Eye (tissue), 1 donor: ENCODE measurements at places on chromosomes 2 and 18.
A peak's percentile ranks its signal among the peaks of the same experiment; 100 is the strongest.

DNA sequence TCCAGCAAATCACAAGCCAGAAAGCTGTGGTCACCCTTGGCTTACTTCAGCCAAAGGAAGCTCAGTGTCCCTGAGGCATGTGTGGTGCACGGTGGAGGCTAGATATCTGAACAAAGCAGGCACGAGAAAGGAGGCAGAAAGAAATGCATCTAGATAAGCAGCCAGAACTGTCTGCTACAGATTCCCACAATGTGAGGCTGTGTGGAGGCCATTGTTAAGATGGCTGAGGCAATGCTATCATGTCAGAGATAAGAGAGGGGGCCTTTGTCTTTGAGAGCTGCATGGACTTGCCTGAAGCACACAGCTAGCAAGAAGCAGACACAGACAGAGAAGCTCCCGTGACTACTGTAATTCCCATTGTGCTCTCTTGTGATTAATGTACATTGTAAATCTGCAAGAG, 110.5 kb upstream of the LYPD6 start:
- no peak for DNase-seq

GRCh38 chr2:48508461-48509124, 21.4 kb upstream of the STON1 start:
- DNase-seq = peak; percentile 69

GRCh38 chr2:9244985-9245544, 38.5 kb downstream of the ASAP2 start:
- no peak for DNase-seq

DNA sequence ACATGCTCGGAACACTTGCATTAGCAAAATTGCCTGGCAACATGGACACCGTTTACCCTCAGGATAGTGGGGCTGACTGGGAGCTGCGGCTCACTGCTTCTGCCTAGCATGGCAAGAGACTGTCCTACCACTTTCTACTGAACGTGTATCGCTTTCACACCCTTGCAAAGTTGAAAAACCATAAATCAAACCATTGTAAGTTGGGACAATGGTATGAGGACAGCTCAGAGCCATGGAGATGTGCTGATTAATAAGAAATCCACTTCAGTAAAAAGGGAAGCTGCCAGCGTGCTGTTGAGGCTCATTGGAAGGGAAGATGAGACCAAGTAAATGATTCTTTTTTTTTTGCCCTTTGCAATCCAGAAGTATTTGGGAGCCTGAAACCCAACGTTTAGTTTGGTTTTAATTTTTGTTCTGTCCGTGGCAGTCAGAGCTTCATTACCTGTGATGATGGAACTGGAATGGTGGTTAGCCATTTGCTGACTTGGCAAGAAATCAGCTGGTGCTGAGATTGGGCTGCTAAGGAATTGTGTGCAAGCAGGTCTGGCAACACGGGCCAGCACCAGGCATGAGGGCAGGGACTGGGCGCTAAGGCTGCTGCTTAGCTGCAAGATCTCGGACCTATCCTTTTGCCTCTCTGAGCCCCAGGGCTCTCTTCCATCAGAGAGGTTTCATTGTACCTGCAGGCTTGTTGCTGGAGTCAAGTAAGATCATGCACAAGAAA, 75.5 kb upstream of the HS6ST1 start:
- no peak for DNase-seq

DNA sequence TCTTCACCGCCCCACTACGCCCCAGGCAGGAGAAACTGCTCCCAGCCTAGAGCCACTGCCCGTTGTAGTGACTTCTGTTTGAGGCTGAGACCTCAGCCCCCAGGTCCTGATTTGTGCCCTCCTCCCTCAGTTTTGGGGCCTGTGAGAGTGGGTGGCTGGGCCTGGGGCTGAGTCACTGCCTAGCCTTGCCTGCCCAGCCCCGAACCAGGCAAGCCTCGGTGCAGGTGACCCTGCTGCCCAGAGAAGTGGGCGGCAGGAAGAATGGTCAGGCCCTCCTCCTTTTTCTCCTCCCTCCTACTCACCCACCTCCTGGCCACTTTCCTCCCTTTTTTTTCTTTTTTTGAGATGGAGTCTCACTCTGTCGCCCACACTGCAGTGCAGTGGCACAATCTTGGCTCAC, 66.6 kb downstream of the ZFP36L2 start:
- no peak for DNase-seq

DNA sequence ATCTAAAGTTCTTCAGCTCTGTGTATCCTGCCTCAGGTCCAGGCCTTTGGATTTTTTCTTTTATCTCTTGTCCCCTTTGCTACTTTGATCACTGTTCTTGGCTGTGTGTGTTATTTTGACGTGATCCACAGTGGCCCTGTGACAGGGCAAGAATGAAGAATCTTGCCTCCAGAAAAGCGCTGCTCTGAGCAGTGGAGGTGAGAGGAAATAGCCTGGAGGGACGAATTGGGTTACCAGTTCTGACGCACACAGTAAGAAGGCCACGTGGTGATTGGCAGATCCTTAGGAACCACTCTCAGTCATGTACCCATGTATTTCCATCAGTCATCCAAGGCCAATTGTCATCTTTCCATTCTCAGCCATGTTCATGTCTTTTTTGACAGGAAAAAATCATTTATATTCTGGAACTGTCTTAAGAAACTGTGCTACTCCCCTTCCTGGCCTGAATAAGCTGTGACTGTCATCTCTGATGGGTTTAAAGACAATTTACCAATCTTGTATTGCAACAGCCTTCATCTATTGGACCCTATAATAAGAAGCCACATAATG, 47.6 kb downstream of the MAPK4 start:
- DNase-seq = no peak

GRCh38 chr2:100882645-100883613, 63.0 kb downstream of the NPAS2 start:
- no peak for DNase-seq

- no peak for DNase-seq
Observed at GRCh38 chr2:196839574-196839973, 30.4 kb upstream of the C2orf66 start.

DNA sequence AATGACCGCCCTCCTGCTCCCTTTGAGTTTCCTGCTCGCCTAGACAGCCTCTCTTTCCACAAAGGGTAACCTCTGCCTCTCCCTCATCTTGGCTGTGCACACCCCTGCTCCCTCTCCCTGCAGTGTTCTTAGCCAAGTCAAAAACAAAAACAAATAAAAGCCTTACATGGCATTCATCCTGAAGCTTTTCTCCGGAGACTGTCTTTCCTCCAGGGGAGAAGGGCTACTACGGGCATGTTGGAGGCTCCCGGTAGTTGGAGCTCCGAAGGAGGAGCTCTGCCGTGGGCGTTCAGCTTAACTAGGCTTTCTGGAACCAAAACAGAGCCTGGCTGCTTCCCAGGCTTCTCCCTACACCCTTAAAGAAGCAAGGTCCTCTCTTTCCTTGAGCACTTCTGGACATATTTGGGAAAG, 104.2 kb downstream of the TPGS2 start:
- no peak for DNase-seq

DNA sequence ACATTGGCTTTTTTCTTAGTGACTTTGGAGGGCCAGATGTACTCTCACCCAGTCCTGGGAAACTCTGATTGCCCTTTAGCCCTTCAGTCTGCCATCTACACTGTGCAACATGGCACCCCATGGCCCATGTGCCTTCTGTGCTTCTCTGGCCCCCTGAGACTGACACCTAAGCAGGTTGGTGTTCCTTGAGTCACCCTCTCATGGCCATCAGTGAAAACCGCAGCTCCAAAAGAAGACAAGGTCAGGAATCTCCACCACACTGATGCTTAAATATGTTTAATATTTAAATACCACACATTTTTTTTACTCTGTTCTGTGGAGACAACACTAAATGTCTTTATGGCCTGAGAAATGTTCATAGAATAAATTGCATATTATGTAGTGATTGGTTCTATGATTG, 23.9 kb downstream of the DCC start:
- no peak for DNase-seq

- no peak for DNase-seq
Observed at GRCh38 chr2:196952936-196953335, 26.4 kb upstream of the PGAP1 start.

DNA sequence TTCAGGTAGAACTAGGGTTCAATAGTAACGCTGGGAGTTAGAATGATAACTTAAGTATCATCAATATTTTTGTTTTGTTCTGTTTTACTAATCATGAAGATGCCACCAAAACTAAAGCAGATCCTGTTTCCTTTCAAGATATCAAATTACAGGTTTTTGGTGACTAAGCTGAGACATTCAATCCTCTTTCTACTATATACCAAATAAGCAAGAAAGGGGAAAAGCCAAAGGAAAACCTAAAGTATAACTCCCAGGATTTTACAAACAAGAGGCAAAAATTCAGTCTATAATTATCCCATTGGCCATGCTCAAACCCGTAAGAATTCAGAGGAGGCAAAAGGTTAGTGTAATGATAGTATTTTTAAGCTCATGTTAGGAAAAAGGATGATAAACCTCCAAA, 175.2 kb upstream of the CCDC150 start:
- DNase-seq = no peak

DNA sequence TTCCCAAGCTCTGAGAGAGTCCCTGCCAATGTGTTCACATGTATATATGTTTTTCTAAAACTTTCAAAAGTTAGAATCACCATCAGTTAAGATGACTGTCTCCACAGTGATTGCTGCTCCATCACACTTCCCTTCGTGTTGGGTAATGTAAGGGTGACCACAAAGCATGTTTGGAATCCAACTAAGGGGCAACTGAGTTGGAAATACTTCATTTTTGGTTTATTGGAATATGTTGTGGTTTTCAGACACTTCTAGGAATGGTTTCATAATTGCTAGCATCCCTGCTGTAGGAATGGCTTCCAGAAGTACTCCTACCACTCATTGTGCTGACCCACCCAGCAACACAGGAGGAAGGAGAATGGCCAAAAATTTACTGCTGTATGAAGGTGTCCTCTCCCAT, 212.5 kb upstream of the GULP1 start:
- peak; percentile 10 for DNase-seq

DNA sequence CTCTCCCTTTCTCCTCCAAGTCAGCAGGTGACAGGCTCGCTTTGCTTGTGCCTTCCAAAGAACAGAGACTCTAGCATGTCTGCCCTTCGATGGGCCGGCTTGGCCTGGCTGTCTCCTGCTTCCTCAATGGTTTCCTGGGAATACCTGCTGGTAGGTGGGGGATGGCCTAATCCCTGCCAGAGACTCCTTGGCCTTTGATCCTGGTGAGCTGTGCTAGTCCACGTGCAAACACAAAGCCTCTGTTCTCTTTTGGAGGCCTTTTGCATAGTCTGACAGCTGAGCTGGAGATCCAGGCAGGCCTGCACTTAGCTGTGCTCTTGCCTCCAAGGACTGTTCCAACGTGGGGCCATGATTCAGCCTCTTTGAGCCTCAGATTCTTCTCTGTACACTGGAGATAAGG, 67.6 kb downstream of the ARL4C start:
- DNase-seq = no peak
